Heart right ventricle (tissue), 16 donors: ENCODE measurements at places on chromosomes 11 and 22.

DNA sequence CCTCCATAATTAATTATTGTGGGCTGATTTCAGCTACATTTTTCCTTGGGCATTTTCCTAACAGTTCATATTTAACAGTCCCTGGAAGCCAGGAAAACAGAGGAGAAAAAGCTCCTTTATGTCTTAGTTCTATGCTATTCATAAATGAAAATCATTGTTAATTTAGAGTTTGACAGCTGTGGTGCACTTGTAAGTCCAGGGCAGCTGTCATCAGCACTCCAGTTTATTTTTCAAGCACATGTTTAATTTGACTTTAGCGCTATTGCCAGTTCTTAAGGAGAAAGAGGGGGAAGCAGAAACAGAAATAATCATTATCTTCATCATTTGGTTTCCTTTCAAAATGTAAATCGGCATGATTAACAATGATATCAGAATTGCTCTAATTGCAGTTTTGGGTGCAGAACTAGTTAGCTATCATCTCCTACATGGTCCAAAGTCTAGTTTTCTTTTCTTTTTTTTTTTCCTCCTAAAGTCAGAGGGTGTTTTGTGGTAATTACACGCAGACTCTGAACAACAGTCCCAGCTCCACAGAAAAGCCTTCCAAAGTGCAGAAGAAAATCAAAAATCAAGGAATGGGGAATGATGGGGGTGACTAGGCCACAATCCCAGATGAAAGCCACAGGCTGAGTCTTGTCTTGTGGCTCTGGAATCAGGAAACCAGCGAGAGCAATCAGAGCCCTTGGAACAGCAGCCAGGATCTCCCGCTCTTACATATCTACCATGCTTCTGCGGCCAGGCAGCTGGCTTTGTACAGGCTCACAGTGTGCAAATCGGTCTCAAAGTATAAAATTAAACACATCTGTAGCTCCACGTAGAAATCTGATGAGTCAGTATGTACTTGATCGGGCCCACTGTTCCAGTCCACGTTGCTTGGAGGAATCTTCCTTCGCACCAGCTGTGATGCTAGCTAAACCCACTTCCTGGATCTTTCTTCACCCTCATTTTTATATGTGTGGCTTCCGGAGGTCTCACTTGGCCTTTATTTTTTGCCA, 91.9 kb downstream of the SPON1 start:
- DNase-seq = peak; percentile 16

DNA sequence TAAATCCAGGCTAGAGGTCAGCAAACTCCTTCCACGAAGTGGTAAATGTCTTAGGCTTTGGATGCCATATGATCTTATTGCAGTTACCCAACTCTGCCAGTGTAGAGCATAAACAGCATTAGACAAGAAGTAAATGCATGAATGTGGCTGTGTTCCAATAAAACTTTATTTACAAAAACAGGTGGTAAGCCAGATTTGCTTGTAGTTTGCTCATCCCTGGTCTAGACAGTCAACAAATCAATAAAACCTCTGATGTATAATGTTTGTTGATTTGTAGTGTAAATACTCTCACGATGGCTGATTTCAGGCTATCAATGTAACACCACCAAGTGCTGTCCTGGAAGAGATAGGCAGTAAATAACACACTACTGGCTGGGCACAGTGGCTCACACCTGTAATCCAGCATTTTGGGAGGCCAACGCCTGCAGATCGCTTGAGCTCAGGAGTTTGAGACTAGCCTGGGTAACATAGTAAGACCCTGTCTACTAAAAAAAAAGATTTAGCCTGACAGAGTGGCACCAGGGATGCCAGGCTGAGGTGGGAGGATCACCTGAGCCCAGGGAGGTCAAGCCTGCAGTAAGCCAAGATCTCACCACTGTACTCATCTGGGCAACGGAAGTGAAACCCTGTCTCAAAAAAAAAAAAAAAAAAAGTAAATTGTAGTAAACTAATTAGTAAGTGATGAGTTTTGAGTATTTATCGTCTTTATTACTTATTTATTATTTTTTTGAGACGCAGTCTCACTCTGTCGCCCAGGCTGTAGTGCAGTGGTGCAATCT, 6.9 kb upstream of the CATSPER1 start:
- no peak for DNase-seq

DNA sequence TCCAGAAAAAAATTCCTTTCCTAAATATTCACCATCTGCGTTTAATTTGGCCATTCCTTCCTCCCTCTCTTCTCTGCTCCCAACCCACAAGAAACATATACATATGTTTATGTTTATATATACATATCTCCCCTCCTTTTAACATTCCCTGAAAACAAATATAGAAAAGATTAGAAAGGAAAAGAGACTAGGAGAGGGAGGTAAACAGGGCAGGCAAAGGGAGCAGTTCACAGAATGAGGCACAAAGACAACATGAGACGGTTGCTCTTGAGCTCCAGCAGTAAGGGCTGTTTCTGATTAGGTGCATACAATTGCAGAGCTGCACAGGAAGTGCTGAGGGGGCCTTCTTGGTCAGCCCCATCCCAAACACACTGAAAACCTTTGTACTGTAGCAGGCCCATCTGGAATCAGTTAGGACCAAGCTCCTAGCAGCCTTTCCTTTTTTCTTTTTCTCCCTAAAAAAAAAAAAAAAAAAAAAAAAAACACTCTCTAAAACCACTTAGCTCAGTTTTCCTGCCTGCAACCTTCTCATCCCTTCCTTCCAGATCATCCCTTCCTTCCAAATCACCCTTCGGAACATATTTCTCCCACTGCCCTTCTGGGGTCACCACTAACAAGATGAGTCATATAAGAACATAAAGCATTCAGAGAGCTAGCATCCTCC, 57.0 kb downstream of the RBFOX2 start:
- no peak for DNase-seq

DNA sequence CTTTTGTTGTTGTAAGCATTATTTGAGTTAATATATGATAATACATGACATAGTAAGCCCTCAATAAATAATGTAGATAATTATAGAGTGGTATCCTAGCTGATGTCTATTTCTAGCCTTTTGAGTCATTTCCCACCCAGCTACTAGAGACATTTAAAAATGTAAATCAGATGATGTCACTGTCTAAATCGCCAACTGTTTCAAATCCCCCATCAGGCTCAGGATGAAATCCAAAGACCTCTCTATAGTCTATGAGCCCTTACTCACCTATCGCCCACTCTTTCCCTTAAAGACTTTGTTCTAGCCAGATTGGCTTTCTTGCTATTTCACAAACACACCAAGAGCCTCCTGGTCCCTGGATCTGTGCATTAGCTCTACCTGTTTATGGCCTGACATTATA, 135.4 kb upstream of the PLET1 start:
- no peak for DNase-seq

DNA sequence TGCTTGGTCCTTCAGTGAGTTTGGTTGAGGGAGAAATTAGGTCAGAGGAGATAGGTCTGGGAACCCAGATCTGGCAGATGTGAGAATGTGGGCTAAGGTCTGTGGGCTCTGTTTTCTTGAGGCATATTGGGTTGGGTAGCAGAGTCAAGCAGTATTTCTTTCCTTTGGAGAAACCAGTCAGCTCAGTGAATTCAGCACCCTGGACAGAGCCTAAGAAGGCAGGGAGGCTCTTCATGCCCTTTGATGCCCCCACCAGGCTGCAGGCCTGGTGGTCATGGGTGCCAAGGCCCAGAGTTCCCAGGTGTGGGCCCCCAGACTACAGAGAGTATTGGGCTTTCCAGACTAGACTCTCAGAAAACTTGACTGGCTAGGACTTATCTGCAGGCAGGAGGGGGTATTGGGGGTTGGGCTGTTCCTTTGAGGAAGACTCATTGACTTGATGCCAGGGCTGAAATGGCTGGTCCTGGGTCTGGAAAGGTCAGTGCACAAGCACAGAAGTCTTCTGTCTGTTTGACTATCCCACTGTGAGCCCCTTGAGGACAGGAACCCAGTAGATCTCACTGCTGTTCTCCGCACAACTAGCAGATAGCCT, 45.3 kb upstream of the NECTIN1 start:
- DNase-seq = no peak

DNA sequence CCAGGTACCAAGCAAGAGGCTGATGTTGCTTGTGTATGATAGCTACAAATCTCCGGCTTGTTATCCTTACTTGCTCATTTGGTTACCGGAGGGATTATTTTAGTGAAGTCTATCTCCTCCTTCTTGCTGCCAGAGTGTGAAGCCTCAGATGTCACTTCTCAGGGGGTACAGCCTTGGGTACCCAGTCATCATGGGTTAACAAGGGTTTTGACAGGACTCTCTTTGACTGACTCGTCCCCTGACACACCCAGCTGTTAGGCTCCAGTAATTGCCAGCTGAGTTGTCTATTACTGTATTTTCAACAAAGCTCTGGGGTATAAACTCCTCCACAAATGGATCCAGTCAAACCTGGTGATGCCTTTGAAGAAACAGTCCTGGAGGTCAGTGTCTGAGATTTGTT, 11.9 kb upstream of the PELI3 start:
- no peak for DNase-seq

- DNase-seq = no peak
Observed at GRCh38 chr11:116460156-116460920, 312.4 kb downstream of the BUD13 start.

GRCh38 chr22:50705219-50705691, 32.6 kb downstream of the SHANK3 start:
- peak; percentile 49 for DNase-seq

DNA sequence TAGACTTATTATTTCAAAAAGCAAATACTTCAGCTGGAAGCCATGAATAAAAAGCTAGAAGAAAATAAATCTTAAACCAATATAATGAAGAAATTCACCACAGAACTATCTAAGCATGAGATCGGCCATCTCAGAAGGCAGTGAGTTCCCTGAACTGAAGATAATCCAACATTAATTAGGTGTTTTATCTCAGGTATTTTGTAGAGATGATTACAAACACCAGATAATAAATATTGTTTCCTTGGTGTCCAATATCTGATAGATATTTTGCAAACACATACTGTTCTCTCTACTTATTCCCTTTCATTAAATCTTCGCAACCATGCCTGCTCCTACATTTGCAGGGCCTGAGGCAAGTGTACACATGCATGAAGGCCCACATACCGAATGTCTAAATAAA, 26.0 kb upstream of the FAM181B start:
- no peak for DNase-seq

- no peak for DNase-seq
Observed at GRCh38 chr11:14132312-14132711, 169.8 kb downstream of the SPON1 start.

DNA sequence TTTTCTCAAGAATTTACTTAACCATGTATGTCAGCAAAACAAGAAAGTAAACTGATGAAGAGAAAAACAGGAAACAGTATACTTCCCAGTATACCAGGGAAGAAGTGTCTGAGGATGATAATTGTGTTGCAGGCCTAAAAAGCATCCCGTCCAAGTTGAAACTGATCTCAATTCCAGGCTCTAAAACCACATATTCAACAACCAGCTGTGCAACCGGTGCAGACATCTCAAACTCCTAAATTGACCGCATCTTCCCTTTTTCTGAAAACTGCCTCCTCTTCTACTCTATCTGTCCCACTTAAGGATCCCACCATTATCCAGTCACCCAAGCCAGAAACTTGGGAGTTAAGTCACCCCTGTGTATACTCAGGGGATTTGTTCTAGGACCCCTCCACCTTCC, 47.2 kb downstream of the CCDC83 start:
- no peak for DNase-seq

DNA sequence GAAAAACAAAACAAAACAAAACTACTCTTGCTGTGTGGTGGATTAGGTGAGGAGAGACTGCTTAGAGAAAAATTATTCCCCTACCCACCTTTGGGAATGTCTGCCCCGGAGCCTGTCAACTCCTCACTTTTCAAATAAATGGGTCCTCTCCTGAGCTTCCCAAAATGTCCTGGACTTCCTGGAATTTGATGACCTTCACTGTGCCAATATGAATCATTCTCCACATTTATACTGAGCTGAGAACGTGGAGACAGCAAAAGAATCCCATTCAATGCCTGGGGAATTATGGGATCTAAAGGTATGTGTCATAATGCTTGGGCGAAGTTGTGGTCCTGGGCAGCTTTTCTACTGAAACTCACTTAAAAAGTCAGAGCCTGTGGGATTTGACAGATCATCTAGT, 136.8 kb downstream of the KIF18A start:
- DNase-seq = no peak

GRCh38 chr22:38138961-38139360, 28.5 kb upstream of the BAIAP2L2 start:
- no peak for DNase-seq

GRCh38 chr11:74092425-74092824, 78.4 kb downstream of the C2CD3 start:
- no peak for DNase-seq

GRCh38 chr22:22692707-22693530, 48.5 kb downstream of the GGTLC2 start:
- DNase-seq = no peak

DNA sequence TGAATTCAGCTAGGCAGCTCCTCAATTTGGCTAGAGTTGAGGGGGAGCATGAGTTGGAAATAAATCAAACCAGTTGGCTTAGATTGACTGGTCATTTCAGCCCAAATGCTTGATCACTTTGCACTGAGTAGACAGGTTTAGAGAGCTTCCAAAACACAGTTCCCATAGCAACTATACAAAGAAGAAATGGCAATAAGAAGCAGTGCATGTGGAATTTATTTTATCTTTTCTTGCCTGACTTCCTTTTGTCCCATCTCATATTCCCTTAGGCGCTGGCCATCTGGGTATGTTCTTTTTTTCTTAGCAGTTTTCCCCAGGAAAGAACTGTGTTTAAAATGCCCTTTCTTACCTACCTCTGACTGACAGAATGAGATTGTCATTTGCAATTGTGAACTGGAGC, 38.7 kb upstream of the C11orf87 start:
- no peak for DNase-seq

GRCh38 chr11:115452241-115452640, 52.0 kb downstream of the CADM1 start:
- no peak for DNase-seq

GRCh38 chr11:66004186-66004585, 1.9 kb downstream of the BANF1 start:
- no peak for DNase-seq

GRCh38 chr22:32080904-32081303, 37.8 kb downstream of the SLC5A1 start:
- no peak for DNase-seq

DNA sequence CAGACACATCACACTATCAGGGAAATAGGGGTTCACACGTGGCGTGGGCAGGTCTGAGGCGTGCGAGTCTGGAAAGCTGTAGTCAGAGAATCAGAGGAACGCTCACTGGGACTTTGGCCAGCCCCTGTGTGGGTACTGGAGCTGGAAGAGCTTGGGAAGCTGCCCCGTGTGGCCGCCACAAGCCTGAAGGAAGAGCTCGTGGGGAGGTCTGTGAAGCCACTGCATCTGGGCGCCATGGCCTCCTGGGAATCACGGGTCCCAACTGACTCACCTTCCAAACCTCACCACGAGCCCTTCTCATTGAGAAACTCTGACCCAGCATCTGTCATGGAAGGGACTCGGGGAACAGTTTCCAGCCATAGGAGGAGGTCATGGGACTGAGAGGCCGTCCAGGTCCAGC, 5.9 kb upstream of the MRGPRF start:
- no peak for DNase-seq

DNA sequence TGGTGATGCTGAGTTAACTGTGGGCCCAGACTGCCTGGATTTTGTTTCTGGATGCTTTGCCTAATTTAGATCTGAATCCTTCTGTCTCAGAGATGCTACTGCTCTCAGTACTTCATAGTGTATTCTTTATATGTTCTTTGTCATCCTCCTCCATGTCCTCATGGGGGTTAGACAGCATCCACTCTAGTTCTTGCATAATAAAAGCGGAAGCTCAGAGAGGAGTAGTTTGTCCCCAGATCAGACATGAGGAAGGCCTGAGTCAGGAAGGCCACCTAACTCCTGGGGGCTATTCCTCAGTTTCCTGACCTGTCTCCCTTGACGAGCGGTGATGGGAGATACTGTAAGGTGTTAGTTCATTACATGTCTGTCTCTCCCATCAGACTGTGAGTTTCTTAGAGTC, 90.2 kb downstream of the SCN3B start:
- DNase-seq = no peak
